CD4-positive, alpha-beta T cell treated with Interleukin-1 beta for 1 hour (primary cell): ENCODE measurements at places on chromosomes 7 and 10.
A peak's percentile ranks its signal among the peaks of the same experiment; 100 is the strongest.

DNA sequence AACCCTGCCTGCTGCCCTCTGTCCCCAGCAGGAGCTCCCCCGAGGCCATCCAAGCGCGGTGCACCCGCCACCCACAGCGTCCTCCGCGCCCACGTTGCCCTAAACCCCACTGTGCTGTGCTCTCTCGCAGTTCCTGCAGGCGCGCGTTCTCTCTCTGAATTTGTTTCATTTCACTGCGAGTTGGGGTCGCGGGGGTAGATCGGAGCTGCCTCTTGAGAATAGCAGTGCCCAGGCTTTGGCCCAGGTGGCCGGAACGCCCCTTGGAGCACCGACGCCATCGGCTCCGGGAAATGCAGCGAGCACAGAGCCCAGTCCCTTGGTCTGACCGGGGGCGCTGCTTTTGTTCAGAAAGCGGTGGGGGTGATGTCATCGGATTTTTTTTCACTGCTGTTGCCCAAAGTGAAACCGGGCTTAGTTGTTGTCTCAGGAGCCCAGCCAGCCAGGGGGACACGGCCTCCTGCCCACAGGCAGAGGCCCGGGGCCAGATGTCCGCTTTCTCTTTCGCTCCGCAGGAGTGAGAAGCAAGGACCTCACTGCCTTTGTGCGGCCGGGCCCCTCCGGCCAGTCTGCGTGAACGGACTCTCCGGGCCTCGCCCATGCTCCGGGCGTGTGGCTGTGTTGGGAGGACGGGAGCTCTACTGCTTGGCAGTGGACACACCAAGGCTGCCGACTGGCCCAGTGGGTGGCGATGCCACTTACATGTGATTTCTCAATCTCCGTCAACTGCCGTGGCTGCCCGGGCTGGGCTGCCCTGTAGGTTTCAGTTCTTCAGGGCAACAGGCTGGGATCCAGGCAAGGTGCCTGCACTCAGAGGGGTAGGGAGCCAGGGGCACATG is 43.1 kb downstream of the FOXK1 start:
- DNase-seq, result peak; percentile 57

DNA sequence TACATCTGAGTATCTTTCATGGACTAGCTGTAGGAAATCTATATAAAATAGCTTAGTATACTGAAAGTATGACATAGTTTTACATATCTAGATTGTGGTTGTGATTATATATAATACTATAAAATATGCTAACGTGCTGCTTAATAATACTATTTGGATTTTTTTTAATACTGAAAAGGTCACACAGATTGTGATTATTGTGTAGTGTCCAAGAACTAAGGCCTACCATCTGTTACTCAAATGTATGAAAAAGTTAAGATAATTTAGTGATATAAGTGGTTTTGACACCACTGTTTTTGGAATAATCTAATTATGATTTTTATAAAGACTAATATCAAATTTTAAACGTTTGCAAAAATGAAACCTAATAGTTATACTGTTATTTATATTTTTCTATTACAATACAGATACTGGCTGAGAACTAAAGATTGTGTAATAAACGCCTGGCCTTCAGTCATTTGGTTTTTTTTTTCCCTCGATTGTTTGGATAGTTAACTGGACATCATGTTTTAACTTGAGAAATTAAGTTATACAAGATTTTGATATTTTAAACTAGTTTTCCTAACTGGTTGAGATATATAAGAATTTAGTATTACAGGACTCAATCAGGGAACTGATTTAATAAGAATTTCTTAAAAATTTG is 12.6 kb downstream of the PTEN start:
- no peak for DNase-seq

DNA sequence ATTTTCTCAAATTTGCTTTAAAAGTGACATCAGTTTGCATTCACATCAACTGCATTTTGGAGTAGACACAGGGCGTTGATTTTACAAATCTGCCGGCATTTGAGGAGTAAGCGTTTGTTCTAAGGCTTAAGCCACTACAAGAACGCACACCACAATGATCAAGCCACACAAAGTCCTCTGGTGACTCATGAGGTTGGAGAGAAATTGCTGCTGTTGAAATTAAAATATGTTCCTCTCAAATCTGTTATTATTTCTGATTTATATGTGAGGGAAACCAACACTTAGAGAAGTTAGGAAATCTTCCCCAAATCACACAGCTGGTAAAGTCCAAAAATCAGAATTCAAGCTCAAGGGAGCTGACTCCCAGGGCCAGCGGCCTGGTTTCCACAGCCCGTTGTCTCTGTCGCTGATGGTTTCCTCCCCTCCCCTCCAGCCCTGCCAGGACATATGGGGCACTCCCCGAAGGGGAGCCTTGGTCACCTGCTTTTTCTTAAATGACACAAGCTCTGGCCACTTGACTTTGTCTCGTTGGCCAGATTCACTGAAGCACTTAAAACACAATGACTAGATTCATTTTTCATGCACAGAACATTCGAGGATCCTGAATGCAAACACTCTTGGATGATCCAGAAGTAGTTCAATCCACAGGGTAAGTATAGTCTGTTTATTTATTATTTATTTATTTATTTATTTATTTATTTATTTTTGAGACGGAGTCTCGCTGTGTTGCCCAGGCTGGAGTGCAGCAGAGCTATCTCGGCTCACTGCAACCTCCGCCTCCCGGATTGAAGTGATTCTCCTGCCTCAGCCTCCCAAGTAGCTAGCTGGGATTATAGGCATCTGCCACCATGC is 29.2 kb upstream of the KLF6 start:
- no peak for DNase-seq

DNA sequence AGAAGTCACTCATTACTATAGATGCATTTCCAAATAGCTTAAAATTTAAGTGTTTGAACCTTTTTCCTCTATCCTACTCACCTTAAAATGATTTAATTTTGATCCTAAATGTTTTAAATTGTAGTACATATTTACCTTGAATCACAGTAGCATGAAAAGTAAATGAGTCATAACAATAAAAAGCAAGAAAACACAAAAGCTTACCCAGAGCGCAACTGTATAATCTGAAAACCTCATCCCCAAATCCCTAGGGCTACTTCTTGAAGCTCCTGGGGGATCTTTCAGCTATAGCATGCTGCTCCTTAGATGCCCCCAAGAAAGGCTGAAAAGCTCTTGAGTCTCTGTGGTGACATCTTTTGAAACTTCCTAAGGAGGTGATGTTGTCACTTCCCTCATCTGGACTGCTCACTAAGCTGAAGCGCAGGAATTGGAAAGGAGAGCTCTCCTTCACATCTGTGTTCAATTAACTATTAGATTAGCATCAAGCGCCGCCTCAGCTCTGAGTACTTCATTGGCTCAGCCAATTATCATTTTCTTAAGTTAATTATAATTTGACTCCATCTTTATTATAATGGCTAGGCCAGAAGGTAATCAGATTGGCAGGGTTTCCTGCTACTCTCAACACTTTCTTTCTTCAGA is 60.2 kb downstream of the SEMA3E start:
- DNase-seq, result no peak

- DNase-seq, result no peak
These were observed 162.5 kb upstream of the CELF2 start for GRCh38 chr10:10855151-10855581.

DNA sequence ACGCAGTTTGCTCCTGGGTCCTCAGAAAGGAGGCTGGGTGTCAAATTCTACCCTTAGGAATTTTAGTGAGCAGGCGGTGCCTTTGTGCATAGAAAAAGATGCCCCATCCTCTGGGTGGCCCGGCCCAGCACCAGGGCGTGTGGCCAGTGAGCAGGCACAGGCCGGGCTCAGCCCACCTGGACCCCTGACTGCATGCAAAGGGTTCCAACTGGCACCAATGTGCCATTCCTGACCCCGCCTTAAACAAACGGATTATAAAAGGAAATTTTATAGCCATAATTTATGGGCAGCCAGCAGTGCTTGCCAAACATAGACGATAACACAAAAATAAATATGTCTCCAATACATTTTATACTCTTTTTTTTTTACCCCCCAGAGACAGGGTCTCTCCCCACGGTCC is 40.1 kb upstream of the GNA12 start:
- no peak for DNase-seq

- no peak for DNase-seq
These were observed 11.6 kb downstream of the BET1 start for GRCh38 chr7:93992421-93993110.

- DNase-seq, result no peak
These were observed 139.3 kb upstream of the TCF7L2 start for GRCh38 chr10:112810711-112811151.

DNA sequence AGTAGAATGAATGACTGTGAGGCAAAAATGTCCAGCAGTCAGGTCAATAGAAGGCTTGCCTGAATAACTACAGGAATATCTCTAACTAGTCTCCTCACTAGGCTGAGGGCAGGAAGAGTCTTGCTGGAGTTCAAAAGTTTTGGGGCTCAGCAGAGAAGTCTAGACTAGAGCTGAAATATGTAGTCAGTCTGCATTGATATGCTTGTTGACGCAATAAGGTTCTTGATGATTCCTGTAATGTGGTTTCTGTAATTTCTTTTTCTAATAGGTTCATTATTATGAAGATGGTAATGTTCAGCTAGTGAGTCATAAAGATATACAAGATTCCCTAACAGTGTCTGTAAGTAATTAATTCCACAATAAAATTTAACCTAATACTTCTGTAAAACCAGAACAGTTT is 41.5 kb upstream of the ST7 start:
- no peak for DNase-seq

- DNase-seq, result no peak
These were observed 14.6 kb downstream of the ZCWPW1 start for GRCh38 chr7:100413889-100414288.

- no peak for DNase-seq
These were observed 203.6 kb upstream of the NPSR1 start for GRCh38 chr7:34454381-34454780.

GRCh38 chr7:92813390-92814024 is 22.9 kb downstream of the CDK6 start:
- DNase-seq, result no peak

GRCh38 chr10:5532618-5533097 is 7.9 kb downstream of the CALML3 start:
- no peak for DNase-seq

DNA sequence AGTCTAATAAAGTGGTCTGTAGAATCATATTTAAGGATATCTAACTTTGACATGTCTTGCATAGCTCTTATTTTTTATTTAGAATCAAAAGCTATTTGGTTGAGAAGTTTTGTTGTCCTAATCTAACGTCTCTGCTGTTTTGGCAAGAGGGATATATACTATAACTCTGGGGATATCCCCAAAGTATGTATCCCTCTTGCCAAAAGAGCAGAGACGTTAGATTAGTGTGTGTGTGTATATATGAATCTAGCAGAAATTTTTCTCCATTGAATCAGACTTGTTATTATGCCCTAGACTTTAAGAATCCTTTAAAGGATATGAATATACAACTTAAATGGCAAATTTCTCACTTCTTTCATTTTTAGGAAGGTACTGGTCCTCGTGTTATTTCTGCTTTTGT is 9.6 kb downstream of the SMC3 start:
- no peak for DNase-seq

DNA sequence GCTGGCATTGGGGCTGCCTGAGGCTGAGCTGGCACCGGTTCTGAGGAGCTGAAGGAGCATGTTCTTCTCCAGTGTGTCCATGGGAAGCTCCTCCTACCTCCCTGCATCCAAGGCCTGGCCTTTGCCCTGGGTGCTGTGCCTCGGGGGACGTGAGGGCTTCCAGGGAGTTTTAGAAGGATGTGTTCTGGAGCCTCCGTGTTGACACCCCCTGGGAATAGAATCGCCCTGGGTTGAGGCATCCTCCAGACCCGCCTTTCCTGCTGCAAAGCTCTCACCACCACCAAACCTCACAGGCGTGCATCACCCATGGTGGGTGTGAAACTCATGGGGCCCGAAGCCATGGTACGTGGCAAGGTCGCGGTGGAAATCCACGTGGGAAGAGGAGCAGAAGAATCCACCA is 95.4 kb downstream of the DYNC2I1 start:
- no peak for DNase-seq

GRCh38 chr10:50512743-50513416 is 110.9 kb downstream of the SGMS1 start:
- no peak for DNase-seq

DNA sequence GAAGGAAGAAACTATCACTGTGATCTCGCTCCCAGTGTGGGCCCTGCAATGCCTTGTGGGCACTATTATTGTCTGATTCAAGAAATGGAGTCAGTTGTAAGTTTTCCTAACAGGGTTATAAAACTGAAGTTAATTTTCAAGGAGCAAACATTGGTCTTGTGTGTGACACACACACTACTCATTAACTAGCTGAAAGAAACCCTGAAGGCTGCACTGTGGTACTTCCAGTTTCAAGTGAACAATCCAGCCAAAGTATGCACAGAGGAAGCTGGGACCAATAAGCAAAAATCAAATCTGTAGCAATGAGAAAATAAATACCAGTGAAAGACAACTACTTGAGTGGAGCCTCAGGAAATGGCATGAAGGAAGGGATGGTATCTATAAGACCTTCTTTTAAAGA is 506.6 kb upstream of the POT1 start:
- DNase-seq, result no peak

- DNase-seq, result peak; percentile 22
These were observed 35.1 kb upstream of the DNAH11 start for GRCh38 chr7:21507627-21508343.

DNA sequence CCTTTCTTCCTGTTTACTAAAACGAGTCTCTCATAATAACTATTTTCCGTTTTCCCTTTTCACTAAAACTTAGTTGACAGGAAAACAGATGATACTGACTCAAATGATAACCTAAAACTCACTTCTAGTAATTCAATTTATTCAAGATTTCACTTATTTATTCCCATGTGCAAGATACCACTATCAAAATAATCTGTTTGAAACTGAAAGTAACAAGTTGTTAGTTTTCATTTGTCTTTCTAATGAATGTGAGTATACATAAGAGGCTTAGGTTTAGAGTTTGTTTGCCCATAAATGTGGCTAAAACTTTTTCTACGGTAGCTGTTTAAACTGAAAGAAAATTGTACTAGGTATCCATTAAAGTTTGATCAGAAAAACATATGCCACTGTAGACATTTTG is 314.9 kb upstream of the STEAP1 start:
- DNase-seq, result no peak

DNA sequence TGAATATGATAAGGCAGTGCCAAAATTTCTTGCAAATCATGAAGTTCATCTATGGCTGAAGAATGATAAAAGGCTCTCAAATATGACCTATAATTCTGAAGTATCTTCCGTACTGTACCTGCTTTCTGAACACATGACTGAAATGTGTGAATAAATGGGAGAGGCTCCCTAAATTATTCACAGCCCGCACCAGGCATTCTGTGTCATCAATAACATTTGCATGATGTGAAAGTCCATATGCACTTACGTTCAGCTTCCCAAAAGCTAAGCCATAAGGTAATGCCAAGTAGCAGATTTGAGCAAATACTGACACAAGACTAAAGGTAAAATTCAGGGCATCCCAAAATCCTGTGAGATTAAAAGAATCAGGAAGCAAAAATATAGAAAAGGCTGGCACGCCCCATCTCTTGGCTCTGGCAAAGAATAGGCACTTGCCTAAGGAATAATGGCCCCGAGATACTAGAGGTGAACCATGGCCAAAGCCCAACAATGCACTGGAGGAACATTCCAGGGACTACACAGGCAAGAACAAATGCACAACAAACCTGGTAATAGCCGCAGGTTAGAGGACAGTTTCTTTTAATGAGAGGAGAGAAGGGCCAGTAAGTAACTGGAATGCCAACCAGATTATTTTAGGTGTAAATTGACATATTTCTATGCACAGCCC is 280.5 kb downstream of the IPMK start:
- DNase-seq, result no peak
